ENCODE measurements at places on chromosomes 7 and 10.

DNA sequence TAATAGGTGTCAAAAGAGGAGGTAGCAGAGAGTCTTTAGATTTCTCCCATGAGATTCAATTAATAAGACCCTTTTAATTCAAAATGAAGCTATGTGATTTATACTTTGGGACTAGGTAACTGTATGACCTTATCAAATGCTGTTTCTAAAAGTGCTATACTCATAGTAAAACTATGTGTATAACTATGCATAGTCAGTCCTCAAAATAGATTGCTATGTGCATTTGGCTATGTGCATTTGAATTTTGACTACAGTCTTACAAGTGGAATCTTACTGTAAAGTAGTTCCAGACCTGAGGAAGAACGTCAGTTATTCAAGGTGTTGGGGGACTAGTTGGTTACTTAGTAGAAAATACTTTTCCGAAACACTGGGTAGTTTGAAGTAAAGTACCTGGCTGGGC lies 36.9 kb downstream of the ADD3 start:
- no peak for DNase-seq

GRCh38 chr10:129870961-129871621 lies 93.0 kb downstream of the EBF3 start:
- DNase-seq: no peak

- no peak for DNase-seq
Measured at GRCh38 chr7:140922741-140923345, 1.9 kb downstream of the BRAF start.

DNA sequence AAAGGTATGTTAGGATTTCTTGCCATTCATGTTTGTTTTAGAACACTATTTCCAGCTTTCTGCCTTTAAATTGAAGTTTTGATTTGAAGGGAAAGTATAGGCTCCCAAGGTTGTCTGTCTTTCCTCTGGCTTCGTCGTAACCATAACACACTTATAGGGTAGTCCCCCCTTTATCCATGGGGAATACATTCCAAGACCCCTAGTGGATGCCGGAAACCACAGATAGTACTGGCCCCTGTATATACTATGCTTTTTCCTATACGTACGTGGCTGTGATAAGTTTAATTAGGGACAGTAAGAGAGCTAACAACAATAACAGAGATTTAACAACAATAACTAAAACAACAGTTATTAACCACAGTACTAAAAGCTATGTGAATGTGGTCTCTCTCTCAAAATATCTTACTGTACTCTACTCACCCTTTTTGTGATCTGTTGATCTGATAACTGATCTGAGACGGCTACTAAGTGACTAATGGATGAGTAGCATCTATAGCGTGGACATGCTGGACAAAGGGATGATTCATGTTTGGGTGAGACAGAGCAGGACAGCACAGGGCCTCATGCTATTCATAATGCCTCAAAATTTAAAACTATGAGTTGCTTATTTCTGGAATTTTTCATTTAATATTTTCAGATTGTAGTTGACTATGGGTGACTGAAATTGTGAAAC lies 273.1 kb downstream of the AUTS2 start:
- no peak for DNase-seq

DNA sequence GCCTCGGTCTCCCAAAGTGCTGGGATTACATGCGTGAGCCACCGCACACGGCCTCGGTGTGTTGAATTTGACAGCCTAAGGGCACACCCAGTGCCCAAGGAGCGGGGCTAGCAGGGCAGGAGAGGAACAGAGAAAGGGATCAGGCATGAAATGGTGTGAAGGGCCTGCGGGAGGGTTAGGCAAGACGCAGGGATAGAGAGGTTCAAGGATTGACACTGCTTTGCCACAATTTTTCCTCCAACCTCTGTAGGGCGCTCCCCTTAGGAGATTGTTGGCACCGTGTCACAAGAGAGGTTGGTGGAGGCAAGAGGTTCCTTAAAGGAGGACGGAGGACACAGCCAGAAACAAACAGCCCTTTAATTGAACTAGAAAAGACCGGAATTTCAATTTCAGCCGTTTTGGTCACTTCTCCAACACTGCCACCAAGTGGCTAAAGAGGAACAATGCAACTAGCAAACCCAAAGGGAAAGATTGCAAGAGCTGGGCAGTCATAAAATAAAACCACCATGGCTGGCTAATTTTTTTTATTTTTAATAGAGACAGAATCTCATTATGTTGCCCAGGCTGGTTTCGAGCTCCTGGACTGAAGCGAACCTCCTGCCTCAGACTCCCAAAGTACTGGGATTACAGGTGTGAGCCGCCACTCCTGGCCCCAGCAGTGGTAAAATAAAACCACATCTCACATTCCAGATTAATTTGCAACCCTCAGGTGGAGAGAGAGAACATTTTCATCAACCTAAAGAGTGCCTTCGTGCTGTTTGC lies 6.9 kb upstream of the CREB3L2 start:
- DNase-seq: no peak

DNA sequence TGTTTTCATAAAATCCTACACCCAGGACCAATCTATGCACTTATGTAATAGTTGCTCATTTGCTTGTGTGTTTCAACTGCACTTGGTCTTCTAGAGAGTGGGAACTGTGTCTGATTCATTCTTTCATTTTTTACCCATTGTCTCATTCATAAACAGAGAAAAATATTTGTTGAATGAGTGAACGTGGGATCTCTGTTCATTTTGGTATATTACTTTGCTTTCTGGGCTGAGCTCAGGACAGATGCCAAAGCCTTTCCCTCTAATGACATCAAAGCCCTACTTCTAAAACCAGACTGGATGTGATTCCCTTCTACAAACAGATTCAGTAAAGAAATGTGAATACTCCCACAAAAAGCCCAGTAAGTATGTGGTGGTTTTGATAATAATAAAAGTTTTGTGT lies 145.2 kb downstream of the ST7 start:
- DNase-seq: no peak

DNA sequence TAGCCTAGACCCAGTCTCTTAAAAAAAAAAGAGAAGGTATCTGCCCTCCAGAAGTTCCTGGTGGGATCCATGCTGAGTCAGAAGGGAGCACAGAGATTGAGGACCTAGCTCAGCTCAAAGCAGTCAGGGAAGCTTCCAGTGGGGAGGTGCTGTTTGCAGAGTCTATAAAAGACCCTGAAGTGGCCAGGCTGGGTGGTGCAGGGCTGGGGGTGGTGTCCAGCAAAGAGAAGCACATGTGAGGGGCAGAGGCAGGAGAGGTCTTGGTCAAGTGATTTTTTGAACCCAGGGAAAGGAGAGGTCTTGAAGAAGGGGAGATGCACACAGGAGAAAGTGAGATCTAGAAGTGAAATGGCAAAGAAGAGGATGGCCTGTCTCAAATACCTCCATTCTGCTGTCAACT lies 130.4 kb upstream of the PODXL start:
- DNase-seq: no peak

DNA sequence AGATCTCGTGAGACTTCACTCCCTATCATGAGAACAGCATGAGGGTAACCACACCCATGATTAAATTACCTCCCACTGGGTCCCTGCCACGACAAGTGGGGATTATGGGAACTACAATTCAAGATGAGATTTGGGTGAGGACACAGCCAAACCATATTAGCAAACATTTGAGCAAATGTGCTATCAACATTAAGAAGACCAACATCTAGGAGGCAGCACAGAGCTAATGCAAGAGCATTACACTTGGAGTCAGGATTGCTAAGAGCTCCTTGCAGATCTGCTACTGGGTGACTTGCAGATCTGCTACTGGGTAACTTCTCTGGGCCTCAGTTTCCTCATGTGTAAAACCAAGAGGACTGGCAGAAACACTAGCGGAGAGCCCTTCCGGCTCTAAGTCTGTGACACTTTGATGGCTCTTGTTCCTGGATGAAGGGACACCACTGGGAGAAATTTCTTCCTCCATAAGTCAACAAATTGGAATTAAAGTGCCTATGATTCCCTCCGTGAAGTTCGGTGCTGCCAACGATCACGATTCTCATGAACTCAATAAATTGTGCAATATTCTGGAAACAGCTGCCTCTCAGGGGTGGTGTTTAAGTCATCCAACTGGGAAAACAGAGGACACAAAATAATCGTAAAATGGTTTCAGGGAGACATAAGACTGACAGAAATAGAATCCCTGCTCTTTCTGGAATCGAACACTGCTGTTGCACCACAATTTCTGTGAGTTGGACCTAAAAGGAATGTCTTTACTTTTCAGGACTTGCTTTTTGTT lies 115.8 kb upstream of the ITGB1 start:
- DNase-seq: no peak

- DNase-seq: no peak
Measured at GRCh38 chr7:17506095-17506494, 207.6 kb downstream of the AHR start.

- DNase-seq: no peak
Measured at GRCh38 chr10:119358567-119358966, 151.2 kb downstream of the GRK5 start.

DNA sequence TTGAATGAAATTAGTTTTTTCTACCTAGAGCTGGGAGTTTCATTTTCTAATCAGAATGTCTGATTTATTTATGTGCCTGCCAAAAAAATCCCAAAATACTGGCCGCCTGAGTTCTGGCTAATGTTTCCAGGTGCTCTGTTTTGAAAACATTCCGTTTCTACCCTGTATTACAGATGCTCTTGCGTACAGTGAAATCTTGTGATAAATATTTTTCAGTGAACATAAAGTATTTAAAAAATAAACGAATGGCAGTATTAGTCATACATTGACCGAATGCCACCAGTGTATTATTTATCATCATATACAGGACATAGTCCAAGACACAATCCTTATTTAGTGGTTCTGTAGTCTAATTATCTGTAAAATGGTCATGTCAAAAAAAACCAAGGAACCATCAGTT lies 102.8 kb downstream of the KAT6B start:
- no peak for DNase-seq

DNA sequence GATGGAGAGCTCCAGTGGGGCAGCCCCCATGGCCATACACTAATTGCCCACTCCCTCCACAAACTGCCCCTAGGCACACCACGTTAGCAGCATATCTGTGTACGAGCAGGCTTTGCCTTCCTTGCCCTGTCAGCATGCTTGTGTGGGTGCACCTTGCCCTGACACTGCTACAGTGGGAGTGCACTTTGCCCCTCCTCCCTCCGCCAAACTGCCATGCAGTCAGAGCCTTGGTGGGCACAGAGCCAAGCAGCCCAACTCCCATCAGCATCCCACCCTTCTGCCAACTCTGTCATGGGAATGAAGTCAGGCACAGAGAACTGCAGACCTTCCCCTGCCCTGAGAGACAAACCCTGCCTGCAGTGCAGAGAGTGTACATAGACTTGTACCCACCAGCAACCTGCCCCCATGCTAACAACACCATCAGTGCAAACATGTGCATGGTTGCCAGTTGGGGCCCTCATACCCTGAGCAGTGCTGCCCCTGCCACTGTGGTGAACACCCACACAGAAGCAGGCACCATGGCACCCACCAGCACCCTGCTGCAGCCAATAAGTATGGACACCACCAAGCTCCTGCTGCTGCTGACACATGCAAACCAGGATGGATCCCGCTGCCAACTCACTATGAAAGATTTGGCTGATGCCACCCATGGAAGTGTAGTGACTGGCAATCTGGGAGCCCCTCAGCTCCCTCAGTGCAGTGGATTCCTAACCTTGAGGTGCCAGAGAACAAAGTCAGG lies 1197.7 kb upstream of the CELF2 start:
- no peak for DNase-seq

DNA sequence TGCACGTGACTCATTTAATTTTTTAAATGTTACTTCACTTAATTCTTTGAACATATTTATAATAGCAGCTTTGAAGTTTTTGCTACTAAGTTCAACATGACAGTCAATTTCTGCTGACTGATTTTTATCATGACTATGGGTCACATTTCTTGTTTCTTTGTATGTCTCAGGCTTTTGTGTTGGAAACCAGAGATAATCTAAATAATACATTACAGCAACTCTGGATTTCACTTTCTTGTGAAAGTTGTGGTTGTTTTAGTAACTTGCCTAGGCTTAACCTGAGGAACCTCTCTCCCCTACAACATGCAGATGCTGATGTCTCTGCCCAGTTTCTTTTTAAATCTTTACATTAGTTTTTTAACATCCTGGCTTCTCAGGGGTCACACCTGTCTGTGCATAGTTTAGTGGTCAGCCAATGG lies 180.8 kb downstream of the CCDC71L start:
- no peak for DNase-seq
